Umbilical cord (tissue), 2 donors: ENCODE measurements at places on chromosomes 12 and 14. TPM values are rescaled to one million over a fixed set of nuclear protein-coding genes. Genes with fewer than 3 reads are reported as not detected.

Gene MTERF2
- total RNA-seq = 7.7 TPM

Gene CCDC60
- 5.1 TPM for total RNA-seq

- no peak for DNase-seq
These were observed 17.5 kb downstream of the NIN start for GRCh38 chr14:50813544-50813863.

Gene PPP4R4
- 0.72 TPM for total RNA-seq

Gene C1QL4
- 1.4 TPM for total RNA-seq

- no peak for DNase-seq
These were observed 206.5 kb downstream of the SSPN start for GRCh38 chr12:26401874-26402273.

Gene ADCY6
- total RNA-seq = 20.0 TPM

GRCh38 chr12:30046376-30046775 lies 262.6 kb upstream of the TMTC1 start:
- DNase-seq = no peak
